Left forelimb (tissue), 1 donor: ENCODE measurements at places on chromosomes 5 and 9.

GRCh38 chr9:20693068-20693467 lies 9.0 kb downstream of the FOCAD start:
- DNase-seq, result no peak

DNA sequence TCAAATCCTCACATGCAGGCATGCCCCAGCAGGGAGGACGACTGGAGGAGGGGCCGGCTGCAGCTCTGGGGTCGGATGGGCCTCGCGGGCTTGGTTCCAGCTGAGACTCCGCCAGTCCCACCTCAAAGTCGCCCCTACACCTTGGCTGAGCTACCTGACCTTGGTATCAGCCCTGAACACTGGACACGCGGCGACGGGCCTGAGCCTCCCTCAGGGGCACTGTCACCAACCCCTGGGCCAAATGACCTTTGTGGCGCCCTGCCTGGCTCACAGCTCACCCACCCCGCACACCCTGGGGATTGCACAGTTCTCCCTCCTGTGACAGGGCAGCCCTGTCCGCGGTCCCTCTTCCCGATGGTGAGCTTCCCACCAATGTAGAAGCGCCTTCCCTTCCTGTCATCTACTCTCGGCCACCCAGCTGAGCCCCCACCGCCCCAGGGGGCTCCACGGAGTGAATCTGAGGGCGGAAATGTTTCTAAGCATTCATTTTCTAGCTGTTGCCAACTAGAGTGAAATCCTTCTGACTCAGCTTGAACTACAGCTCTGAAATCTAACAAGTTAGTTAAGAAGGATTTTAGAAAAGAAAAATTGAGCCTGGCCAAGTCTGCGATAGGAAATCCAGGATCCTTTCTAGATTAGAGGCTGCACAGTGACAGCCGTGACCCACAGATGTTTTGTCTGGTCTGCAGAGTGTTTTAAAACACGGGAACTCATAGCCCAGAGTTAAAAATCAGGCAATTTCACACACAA lies 138.9 kb upstream of the PHYKPL start:
- DNase-seq, result no peak

DNA sequence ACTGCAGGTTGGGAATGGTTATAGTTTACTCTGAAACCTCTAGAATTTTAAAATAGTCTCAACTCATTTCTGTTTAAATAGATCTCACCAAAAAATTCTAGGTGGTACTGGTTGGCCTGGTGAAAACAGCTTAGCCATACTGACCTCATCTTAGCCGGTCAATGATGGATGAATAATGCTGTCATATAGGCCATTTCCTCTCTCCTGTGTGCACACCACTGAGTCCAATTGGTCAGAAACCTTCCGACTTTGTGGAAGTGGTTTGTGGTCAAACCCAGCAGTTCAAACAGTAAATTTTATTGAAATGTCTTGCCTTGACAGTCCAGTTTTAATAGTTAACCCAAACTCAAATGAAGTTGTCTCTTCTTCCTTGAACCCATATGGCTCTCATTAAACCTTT lies 98.6 kb downstream of the GIN1 start:
- DNase-seq, result no peak

DNA sequence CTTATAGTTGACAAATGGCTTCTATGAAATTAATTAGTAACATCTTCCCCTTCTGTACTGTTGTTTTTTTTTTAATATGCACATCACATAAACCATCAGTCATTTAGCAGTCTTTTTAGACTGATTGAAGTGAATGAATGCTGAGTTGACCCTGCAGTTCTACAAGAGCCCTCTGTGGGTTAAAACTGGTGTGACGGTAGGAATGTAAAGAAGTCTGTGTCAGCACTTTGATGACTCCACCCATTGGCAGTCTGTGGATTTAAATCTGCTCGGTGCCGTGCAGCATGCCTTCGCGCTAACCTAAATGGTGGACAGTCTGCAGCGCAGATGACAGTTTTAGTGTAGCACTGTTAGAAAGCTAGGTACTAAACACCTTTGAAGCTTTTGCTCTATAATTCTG lies 3.1 kb downstream of the GTF3C4 start:
- DNase-seq, result no peak

DNA sequence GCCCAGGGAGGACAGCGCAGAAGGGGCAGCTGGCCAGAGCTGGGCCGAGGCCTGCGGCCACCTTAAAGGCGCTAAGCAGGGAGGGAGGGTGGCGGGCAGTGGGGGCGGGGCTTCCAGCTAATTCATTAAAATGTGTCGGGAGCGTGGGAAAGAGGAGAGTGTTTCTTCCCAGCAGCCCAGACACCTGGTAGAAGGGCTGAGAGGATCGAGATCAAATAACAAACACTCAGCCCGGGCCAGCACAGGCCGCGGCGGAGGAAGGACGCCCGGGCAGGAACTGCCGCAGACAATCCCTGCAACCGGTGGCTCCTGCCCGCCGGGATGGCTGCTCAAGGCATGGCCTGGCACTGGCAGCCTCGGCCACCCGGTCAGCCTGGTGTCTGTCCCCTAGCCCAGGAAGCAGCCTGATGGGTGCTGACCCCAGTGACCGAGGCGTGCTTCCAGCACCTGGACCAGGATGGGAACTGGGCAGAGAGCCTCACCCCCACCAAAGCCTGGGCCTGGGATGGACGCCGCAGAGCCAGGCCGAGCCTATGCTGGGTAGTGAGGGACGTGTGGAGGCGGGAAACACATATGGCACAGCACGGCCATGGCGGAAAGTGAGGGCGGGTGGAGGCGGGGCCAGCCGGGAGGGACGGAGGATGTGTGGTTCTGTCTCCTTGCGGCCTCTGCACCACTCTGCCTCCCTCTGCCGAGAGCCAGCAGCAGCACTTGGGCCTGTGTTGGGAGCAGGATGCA lies 3.2 kb upstream of the NRARP start:
- peak; percentile 76 for DNase-seq

GRCh38 chr5:58958701-58959100 lies 375.8 kb downstream of the RAB3C start:
- DNase-seq, result no peak

GRCh38 chr9:97675655-97676054 lies 21.5 kb downstream of the XPA start:
- DNase-seq, result no peak

DNA sequence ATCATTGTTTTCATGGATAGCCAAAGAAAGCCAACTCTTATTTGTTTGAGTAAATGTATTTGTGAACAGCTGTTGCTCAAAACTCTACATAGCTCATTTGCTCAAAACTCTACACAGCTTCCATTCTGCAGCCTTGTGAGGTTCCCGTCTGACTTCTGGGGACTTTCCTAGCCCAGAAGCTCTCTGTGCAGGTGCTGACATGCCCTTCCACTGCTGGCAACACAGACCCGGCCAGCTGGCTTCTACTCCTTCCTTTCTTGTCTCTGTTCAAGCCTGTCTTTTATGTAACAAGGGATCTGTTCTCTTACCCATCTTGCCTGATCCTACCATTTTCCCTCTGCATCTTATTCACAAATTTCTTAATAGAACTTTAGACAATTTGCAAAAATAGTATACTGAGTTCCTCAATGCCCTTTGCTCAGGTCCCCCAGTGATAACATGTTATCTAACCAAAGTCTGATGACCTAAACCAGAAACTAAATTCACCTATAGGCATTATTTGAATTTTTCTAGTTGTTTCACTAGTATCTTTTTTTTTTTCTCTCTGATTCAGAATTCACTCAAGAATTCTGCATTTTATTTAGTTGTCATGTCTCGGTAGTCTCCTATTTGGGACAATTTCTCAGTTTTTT lies 556.5 kb upstream of the SEMA6A start:
- no peak for DNase-seq

DNA sequence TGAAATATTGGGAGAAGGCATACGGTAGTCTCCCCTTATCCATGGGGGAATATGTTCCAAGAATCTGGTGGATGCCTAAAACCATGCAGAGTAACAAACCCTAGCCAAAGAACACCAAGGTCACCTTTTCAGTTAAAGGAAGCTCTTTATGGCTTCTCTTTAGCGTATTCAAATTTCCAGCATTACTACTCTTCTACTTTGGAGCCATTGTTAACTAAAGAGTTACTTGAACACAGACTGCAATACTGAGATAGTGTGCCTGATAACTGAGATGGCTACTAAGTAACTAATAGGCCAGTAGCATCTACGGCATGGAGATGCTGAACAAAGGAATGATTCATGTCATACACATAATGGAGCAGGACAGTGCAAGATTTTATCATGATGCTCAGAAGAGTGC lies 84.5 kb upstream of the SPEF2 start:
- DNase-seq, result no peak

DNA sequence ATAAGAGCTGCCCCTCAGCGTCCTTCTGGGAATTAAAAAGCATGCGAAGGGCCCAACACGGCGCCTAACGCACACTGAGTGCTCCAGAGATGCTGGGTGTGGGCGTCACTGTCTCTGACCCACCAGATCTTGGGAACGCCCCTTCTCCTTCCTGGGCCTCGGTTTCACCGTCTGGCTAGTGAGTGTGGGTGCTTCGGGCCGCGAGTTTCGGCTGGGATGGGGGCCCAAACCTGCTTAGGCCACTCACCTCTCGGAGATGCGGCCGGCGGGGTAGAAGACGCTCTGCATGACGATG lies 3.7 kb downstream of the PIP5KL1 start:
- no peak for DNase-seq

DNA sequence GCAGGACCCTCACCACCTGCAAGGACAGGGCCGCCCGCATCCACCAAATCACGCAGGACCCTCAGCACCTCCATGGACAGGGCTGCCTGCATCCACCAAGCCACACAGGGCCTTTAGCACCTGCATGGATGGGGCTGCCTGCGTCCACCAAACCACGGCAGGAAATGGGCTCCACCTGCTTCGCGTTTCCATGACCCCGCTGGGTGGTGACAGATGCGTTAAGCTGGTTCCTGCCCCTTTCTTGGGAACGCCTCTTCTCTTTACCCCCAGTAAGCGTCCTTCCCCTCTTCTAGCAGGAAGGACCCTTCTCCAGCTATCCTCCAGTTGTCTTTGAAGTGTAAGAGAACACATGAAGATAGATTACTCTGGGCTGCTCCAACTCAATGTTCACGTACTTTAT lies 13.5 kb downstream of the FBP1 start:
- no peak for DNase-seq

DNA sequence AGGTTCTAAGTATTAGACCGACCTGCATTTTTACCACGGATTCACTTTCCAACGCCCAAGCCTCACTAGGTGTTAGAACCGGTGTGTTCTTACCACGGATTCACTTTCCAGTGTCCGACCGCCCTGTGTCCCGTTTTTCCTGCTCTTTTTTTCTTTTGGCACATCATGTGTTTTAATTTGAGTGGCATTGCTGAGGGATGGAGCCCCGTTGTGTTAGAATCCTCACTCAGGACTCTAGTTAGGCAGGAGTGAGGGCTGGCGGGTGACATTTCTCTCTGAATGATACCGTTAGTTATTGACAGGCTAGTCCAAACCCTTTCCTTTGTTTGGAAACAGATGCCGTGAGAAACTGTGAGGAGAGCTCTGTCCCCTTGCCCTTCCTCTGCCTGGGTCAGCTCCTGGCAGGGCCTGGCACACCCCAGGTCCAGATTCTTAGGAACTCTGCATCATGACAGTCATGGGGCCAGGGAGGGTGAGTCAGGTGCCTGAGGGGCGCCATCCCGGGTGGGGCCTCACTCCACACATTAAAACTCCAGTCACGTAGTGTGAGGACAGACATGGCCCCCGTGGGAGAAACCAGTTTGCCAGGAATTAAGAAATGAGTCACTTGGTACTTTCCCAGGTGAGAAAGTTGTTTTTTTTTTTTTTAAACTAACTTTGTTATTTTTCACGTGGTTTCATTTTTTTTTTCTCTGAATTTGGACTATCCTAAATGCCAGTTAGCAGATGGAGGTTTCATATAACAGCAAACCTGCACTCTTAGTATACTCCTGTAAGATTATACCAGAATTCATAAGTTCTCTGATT lies 15.8 kb downstream of the EXOC3 start:
- peak; percentile 26 for DNase-seq

DNA sequence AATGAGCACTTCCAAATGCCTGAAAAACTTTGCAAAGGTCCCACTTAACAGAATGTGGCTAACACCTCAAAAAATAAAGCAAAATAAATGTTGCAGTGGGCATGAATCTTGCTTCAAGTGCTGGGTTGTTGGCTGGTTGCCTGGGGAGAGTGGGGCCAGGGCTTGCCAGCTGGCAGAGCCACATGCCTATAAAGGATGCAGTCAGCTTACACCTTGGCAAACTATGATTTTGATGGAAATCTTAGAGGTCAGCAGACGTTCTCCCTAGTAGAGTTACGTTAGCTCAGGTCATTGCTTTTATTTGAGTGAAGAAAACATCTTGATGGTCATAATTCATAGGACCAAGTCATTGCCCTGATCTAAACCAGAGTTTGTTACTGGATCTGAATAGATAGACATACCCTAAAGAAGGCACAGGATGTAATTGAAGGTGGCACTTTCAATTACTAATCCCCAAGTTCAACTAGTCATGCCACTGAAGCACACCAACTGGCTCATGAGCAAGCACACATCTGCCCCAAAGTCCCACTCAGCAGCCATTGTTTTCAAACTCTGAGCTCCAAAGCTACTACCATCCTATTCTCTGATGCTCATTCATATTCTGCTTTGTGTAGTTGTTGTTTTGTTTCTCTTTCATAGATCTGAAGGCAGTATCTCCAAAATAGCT lies 51.2 kb upstream of the ZSWIM6 start:
- DNase-seq, result no peak

- DNase-seq, result no peak
Observed at GRCh38 chr5:168152660-168153059, 138.8 kb upstream of the WWC1 start.

- no peak for DNase-seq
Observed at GRCh38 chr9:74663439-74663838, 166.3 kb downstream of the RORB start.
